DMS153 (cell line): ENCODE measurements at places on chromosomes 2 and 18.

- DNase-seq = no peak
Measured at GRCh38 chr2:231436957-231437356, 27.3 kb downstream of the NCL start.

GRCh38 chr2:45643095-45643494, 8.4 kb upstream of the PRKCE start:
- no peak for DNase-seq

- DNase-seq = no peak
Measured at GRCh38 chr2:1839066-1839756, 94.9 kb upstream of the PXDN start.

DNA sequence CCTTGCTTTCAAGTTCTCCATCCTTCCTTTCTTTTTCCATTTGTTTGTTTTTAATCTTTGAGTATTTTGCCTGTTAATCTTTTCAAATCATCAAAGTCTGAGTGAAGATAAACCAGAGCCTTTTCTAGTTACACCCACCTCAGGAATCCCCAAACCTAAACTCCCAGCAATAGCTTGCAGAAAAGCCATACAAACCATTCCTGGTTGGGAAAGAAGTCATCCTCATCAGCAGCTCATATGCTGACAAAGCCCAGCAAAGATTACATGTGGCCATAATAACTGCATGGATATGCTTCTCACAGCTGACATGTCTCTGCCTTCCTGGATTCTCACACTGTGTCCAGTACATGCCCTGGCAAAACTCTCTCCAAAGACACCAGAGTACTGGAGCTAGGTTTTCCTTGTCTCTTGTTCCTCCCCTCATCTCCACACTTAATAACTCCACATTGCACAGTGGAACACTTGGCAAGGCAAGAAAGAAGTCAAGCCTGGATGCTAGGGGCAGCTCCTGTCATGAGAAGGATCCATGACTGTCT, 126.4 kb upstream of the TLK1 start:
- no peak for DNase-seq

DNA sequence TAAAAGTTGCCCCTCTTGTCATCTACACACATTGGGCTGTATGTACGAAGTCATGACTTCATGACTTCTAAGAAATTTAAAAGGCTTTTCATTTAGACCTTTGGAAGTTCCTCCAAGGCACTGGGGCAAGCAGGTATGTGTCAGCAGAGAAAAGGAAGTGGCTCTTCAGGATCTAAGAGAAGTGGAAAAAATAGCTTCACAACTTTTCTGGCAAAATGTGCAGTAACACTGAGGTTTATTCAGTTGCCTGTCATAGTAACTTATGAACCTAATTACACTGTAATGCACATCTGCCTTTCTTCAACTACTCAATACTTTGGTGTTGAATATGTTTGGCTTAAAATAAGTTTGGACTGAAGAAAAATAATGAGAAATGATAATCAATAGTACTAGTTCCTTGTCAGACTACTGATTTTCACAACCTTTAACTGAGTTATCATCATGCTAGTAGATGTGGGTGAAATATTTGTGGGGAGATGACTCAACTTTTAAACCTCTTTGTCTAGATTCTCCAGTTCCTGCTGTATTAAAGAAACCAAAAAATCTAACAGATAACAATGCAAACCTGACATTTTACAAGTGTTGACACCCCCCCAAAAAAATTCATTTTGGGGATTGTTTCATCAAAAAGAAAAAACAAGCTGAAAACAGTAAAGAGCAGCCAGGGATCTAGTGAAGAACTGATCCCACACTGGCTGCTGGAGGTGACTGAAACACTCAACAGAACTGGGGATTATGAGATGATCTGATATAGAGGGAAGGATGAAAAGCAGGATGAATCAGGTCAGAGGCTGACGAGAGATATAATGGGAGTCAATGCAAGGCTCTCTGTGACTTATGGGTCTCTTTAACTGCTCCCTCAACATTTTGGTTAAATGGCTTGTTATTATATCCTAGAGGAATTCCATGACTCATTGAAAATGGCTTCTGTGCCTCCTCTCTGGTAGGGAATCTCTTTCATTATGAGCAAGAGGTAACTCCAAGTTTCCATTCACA, 84.6 kb downstream of the COLEC12 start:
- DNase-seq = no peak

DNA sequence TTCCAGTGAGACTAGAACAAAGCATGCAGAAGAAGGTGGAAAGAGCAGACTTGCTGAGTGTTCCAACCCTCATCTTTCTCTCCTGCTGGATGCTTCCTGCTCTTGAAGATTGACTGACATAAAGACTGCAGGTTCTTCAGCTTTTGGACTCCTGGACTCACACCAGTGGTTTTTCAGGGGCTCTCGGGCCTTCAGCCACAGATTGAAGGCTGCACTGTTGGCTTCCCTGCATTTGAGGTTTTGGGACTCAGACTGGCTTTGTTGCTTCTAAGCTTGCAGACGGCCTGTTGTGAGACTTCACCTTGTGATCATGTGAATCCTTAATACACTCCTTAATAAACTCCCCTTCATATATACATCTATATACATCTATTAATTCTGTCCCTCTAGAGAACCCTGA, 20.4 kb downstream of the VRK2 start:
- no peak for DNase-seq

GRCh38 chr18:10367836-10368235, 86.6 kb upstream of the APCDD1 start:
- DNase-seq = no peak

- no peak for DNase-seq
Measured at GRCh38 chr2:218833023-218833609, 1.5 kb upstream of the PRKAG3 start.

DNA sequence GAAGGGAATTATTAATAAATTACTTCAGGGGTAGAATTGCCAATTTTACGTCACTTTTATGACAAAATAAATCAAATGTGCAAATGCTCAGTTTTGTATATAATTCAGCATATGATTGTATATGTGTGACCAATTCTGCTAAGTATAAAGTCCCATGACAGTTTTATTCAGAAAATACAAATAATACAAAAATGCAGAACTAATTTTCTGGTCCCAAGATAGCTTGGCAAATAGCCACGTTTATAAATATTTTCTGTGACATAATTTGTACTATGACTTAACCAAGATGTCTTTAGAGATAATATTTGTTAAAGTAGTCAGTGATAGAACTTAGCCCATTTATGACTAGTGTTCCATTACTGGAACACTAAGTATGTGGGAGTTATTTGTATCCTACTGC, 24.2 kb upstream of the CAB39 start:
- no peak for DNase-seq

DNA sequence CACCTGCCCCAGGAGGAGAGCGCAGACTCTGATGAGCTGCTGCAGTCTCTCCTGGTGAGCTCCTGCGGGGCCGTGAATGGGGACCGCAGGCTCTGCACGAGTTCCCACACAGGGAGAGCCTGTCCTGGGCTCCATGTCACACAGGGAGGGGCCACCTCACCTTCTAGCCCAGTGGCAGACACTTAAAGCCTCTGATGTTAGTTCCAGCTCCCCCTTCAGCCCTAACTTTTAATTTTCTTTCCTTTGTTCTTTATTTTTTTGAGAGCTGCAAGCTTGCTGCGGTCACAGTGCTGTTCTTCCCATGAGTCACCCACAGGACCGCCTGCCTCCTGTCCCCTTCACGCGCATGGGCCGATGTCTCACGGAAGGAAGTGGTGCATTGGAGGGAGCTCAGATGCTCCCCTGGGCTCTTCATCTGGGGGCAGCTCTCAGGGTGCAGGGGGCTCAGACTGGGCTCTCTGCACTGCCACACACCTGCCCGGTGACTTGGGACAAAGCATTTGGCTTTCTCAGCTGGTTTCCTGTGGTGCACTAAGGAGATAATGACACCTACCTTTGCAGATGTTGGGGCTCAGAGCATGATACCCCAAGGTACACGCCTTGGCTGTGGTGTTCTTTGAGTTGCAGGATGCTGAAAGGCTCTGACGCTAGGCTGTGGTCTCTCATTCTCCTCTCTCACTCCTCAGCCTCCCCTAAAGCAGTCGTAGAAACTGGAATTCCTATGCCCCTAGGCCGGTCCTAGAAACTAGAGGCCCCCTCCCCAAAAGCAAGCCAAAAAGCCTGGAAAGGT, 37.2 kb upstream of the PXDN start:
- DNase-seq = no peak

DNA sequence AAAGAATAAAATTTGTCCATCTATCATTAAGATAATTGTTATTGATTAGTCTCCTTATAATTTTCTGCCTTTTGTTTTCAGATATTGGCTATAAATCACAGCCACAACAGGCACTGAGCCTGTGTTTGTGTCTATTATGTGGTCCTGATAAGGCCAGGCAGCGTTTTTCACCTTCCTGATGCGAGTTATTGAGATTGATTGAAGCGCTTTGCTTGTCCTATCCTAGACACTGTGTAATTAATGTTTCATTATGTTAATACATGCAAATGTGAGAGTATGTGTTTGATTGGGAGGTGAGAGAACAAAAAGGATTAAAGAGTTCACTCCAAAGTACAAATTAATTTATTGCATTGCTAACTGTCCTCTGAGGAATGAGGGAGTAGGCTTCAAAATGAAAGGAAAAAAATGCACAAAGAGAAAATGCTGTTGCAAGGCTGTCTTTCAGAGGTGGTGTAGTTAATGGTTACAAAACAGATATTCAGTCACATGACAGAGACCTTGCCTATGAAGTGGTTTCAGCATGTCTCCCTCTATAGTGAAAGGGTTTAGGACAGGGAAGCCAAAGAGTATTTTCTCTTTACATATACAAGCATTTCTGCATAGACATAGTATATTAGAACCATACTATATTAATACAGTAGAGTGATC, 391.1 kb downstream of the DCC start:
- no peak for DNase-seq

- no peak for DNase-seq
Measured at GRCh38 chr2:37851428-37851827, 73.7 kb upstream of the RMDN2 start.

DNA sequence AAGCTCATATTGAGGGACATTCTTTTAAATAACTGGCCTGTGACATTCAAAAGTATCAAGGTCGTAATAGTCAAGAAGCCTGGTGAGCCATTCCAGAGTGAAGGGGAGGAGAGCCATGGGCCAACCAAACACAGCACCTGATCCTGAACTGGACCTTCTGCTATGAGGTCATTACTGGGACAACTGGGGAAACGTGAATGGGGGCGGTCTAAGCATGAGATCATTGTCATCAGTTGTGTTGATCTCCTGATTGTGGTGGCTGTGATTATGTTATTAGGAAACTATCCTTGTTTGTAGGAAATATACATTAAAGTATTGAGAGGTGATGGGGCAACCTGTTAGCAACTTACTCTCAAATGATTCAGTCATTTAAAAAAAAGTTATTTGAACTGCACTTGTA, 79.3 kb downstream of the FBXO15 start:
- no peak for DNase-seq

- DNase-seq = no peak
Measured at GRCh38 chr2:147108548-147108947, 736.3 kb upstream of the ACVR2A start.

GRCh38 chr18:59878644-59879043, 21.2 kb upstream of the PMAIP1 start:
- no peak for DNase-seq

DNA sequence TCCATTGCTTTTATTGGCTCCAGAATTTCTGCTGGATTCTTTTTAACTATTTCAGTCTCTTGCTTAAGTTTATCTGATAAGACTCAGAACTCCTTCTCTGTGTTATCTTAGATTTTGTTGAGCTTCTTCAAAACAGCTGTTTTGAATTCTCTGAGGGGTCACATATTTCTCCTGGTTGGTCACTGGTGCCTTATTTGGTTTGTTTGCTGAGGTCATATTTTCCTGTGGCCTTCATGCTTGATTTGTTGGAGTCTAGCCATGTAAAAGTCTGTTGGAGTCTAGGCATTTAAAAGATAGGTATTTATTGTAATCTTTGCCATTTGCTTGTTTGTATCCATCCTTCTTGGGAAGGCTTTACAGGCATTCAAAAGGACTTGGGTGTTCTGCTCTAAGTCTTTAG, 398.7 kb downstream of the DSEL start:
- DNase-seq = no peak

- no peak for DNase-seq
Measured at GRCh38 chr2:32161296-32161695, 4.4 kb upstream of the SLC30A6 start.

DNA sequence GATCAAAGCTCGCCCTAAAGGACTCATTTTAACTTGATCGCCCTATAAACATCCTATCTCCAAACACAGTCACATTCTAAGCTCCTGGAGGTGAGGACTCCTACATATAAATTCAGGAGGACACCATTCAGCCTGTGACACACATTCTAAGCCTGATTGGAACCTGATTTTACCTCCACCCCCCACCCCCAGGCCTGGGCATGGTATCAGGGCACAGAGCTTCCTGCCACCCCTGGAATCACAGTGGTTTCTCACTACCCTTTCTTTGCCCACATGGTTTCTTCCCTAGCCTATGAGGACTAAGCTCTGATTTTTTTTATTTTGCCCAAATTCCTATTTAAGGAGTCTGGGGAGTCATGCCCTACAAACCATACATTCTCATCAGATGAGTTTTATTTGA, 428.1 kb upstream of the ID2 start:
- no peak for DNase-seq

DNA sequence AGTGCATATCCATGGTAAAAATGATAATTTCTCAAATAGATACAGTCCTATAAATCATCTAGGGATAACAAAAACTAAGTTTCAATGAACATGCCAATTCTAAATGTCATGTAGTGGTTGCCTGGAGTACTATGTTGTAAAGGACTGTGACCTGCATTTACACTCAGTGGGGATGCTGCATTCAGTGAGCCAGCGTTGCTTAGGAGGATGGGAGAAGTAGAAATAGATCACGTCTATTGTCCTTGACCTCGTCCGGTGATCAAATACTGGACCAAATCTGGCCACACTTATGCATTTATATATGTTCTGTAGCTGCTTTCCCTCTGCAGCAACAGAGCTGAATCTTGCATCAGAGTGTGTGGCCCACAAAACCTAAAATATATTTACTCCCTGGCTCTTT, 139.0 kb upstream of the ETAA1 start:
- DNase-seq = no peak

- DNase-seq = no peak
Measured at GRCh38 chr18:12597760-12598159, 60.1 kb downstream of the SPIRE1 start.

- DNase-seq = no peak
Measured at GRCh38 chr2:234632527-234633391, 135.9 kb upstream of the ARL4C start.

- DNase-seq = peak; percentile 82
Measured at GRCh38 chr2:60550178-60550983, 3.1 kb downstream of the BCL11A start.

DNA sequence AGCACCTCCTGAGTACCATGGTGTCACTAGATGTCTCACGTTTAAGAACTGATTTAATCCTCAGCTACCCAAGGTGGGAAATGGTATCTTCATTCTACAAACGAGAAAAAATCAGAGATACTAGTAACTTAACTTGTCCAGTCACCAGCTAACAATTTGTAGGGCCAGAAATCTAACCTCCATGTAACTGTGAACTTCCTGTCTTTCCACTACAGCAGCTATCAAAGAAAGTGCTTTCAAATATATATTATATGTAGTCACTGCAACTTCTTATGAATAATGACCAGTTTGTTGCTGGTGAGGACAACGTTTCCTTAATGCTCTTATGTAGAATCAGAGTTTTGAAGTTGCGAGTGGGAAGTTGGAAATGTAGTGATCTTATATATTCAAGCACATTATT, 1.9 kb downstream of the REV1 start:
- no peak for DNase-seq
